Effector memory CD4-positive, alpha-beta T cell (primary cell): ENCODE measurements at places on chromosomes 4 and X.

DNA sequence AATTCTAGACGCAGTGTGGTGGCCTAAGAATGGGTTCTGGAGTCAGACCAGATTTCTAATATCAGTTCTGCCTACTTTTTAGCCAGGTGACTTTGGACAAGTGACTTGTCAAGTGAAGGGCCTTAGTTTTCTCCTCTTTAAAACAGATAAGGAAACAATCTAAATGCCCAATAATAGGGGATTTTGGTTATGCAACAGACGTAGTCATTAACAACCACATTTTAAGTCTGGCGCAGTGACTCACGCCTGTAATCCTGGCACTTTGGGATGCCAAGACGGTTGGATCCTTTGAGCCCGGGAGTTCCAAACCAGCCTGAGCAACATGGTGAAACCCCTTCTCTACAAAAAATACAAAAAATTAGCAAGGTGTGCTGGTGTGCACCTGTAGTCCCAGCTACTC lies 2.1 kb upstream of the ZMYM3 start:
- no peak for DNase-seq

DNA sequence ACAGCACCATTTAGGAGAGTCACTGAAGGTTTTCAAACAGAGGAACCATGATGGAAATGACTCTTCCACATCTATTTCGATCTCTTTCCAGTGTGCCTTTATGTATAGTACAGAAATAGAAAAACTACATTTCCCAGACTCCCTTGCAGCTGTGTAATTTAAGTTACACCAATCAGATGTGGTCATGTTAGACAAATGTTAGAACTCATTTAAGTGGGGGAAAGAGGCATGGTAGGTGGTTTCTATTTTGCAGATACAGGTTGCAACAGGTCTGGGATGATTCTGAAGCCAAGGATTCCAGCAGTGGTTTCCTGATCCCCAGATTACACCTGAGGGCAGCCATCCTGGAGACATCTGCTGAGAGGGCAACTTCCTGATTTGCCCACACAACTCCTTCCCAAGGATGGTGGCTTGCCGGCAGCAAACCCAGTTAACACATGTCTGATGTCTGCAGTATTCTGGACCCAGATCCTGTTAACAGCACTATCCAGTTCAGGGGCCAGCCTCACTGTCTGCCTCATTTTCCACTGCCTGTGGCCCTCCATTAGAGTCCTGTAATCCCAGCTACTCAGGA lies 38.7 kb upstream of the PDK3 start:
- DNase-seq, result no peak

DNA sequence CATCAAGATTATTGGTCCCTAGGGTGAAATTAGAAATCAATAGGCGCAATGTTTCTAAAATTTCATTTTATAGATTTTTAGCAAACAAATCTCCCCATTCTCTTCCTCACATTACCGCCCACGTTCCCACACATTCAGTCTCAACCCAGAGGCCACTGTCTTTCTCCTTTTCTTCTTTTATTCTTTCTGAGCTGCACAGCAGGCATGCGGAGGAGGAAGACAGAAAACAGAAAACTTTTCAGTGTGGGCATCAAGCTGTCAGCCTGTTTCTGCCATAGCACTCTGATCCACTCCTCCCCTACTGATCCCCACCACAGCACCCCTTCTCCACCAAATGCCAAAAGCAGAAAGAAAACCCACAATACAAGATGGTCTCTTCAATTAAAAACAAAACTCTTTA lies 94.8 kb upstream of the ADAMTS3 start:
- no peak for DNase-seq

- DNase-seq, result no peak
These were observed 30.3 kb downstream of the CCNG2 start for GRCh38 chr4:77187322-77187721.

DNA sequence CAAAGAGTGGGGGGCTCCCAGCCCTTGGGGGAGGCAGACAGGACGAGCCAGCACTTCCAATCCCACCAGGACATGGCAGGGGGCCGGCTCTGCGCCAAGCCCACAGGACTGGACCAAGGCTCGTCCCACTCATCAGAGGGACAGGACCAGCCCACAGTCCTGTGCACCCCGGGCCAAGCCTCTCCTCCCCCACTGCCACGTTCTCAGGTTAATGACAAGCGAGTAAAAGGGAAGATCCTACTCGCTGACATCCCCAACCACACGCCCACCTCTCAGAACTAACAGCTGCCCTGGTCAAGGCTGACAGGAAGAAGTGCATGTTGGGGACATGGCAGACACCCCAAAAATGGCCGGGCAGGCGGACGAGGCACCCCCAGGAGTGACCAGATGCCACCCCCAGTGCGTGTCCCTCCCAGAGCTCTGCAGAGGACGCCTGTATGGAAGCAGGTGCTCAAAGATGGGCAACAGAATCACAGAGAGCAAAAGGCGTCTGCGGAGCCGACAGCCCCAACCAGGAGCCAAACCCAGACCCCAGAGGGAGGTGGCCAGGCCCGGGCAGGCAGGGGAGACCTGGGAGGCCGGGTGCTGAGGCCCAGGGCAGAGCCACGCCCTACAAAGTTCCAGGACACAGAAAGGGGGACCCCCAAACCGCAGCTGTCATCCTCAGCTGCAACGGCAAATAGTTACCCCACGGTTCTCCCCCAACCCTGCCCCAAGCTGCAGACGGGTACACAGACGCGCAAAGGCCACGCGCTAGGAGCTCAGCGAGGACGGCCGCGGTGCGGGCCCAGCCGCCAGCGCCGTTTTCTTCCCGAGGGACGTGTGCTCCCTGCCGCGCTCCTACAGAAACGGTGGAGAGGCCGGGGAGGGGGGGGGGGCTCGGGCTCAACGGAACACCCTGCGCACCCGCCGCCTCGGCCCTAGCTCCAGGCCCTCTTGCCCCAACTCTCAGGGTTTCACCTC lies 1.7 kb downstream of the CTBP1 start:
- no peak for DNase-seq
